ENCODE measurements at places on chromosomes 1 and 21. TPM values are rescaled to one million over a fixed set of nuclear protein-coding genes. Genes with fewer than 3 reads are reported as not detected.

- no peak for DNase-seq
Observed at GRCh38 chr1:201019321-201019977, 4.1 kb downstream of the KIF21B start.

DNA sequence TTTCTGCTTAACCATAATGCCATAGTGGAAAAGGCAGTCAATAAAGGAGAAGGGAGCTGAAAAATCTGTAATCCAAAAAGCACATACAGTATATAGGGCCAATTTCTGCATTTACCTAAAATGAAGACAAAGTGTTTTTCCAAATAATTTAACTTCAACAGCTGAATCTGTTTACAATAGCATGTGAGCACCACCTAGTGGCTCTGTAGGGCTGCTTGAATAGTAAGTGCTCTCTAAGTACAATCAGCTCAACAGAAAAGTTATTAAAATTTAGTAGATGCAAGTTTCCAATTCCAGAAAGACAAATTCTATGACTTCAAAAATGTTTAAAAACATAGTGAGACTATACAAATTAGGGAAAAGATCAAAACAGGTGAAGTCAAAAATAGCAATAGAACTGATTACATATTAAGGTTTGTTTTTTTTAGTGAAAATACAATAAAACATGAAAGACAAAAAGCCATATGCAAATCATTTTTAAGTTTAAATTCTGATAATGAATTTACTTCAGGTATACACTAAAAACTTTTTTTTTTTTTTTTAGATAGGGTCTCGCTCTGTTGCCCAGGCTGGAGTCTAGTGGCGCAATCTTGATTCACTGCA, 220.0 kb downstream of the SETD4 start:
- DNase-seq: peak; percentile 87

- no peak for DNase-seq
Observed at GRCh38 chr21:34946916-34947534, 102.1 kb downstream of the RUNX1 start.

FAM72C gene
- total RNA-seq: 0.38 TPM

FALEC gene
- total RNA-seq: not detected

Measured in dermis microvascular lymphatic vessel endothelial cell (primary cell).